ENCODE measurements at places on chromosomes 7 and 10.

GRCh38 chr10:14560791-14561765, 213.6 kb downstream of the FAM107B start:
- DNase-seq: no peak

DNA sequence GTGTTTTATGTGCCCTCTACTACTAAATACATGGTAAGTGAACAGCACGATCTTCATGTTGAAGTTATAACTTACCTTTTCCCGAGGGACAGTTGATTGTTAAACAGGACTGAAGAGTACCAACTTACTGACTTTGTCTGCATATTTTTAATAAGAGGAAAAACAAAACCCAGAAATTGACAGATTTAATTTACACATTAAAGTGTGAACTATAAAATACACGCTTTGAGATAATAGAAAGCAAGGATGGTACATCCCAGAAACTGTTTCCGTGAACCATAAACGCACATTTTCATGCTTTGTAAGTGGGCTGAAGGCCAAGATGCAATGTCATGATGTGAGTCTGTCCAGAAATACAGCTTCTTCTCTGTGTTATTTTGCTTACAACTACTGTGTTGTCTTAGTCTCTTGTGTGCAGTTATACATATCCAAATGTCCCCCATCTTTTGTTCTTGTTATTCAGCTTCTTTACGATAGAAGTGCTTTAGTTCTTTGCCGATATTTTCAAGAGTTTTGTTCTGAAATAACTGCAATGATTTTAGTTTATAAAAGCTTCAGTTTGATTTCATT, 190.1 kb downstream of the MLLT10 start:
- DNase-seq: no peak

DNA sequence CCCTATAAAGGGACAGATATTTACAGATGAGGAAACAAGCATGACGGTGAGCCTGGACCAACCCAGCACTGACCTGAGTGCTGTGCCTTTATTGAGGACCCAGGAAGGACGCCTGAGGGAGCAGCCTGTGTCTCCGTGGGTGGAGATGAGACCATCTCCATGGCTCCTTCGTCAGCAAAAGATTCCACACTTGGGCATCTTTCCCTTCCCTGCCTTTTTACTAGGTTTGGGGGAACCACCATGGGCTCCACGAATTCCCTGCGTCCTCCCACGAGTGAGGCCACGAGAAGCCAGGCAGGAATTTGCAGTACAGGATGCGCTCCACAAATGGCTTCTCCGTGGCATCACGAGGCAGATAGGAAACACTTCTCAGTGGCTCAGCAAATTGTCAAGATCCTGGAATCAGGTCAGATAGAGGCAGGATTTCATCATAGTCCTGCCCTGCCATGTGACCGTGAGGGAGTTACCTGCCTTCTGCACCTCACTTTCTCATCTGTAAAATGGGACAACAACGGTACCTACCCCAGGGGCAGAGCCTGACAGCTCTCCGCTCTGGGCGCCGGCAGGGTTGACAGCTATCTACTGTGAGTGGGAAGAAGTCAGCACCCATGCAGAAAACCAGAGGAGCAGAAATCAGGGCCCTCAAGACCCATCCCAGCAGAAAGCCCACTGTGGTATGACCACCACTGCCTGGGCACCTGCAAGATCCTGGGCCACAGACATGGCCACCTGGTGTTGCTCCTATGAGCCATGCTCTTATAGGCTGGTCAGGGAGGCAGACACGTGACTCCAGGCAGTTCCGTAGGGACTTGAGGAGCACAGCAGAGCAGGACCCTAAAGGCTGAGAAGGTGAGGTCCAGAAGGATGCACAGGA, 80.1 kb downstream of the GRID1 start:
- no peak for DNase-seq

DNA sequence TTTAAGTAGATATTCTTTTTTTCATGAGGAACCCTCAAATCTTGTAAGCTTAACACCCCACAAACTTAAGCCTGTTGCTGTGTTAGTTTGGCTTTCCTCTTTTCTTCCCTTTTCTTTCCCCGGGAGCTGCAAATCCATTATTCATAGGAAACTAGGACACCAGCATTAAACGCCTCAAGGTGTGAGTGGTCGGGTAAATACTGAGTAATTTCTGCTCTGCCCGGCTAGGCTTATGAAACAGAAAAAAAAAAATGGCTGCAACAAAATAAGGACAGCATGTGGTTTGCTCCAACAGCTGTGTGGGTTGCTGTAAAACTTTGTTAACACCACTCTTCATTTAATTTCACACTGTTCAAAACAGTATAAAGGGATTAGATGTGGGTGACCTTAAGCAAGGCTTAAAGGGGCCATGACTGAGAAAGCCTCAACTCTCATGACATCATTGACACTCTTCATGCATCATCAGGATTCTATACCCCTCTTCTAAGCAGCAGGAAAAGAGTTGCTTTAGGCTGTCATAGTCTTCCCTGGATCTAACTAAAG, 104.1 kb downstream of the AOAH start:
- DNase-seq: no peak

DNA sequence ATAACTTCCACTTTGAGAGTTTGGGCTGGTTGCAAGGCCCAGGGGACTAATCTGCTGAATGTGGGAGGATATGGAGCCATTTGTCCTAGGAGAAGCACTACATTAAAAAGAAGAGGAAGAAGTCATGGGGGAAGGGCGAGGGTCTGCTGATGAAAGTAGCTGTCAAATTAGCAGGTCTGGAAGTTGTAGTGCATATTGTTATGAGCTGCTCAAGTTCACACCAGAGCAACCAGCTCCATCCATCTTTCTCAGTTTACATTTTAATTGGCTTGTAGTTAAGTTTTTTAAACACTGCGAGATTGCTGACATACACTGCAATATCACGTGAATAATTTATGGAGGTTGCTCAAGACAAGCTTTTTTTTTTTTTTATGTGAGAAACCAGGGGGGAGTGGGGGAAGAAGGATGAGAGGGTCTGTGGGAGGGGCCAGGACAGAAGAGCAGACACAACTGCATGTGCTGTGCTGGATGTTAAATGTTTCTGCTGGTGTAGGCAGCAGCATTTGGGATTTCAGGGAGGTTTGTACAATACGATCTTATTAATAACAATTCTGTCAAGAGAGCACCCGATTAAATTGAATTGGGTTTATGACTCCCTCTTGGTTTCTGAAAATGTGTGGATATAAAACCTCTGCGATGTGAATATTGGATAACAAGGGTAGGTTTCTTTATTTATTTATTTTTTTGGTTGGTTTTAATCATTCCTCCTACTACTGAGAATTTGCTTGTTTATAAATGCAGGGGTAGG, 759.0 kb upstream of the GALNT17 start:
- DNase-seq: no peak

GRCh38 chr7:99860281-99861127, 16.3 kb downstream of the OR2AE1 start:
- no peak for DNase-seq

DNA sequence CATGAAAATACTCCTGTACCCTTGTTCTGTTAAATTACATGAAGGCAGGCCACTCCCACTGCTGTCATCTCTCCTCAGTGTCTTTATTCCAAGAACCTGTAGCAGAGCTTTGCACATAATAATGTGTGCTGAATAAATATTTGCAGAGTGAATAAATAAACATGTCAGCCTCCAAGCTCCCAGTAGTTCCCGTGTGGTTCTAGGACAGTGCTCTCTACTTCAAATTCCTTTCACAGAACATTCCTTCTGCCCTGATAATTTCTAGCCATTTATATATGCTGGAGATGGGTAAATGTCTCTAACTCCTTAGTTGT, 20.3 kb upstream of the HYAL4 start:
- no peak for DNase-seq

DNA sequence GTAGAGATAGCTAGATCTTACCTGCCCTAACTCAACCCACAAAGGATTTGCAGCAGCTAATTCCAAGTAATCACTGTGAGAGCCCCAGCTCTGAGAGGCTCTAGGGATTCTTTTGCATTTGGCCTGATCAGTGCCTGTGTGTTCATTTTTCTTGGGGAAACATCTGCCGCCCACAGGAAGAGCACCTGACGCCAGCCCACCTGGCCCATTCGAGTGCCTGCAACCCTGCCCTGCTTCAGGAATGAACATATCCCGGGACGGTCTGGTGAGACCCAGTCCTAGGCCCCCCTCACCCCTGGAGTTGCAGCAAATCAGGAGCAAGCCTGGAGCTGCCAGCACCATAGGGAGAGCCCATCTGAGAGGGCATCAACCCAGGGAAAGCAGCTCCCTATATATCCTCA, 38.8 kb downstream of the GSDME start:
- DNase-seq: no peak

- DNase-seq: no peak
These were observed 188.2 kb downstream of the PTPN20 start for GRCh38 chr10:47099474-47099873.

GRCh38 chr10:126731610-126731990, 61.1 kb upstream of the C10orf90 start:
- no peak for DNase-seq

- DNase-seq: no peak
These were observed 18.0 kb upstream of the SPOCK2 start for GRCh38 chr10:72106154-72106849.

- DNase-seq: no peak
These were observed 17.8 kb downstream of the CELF2 start for GRCh38 chr10:11035301-11035991.

- DNase-seq: no peak
These were observed 21.0 kb downstream of the ZCWPW1 start for GRCh38 chr7:100407285-100408180.

DNA sequence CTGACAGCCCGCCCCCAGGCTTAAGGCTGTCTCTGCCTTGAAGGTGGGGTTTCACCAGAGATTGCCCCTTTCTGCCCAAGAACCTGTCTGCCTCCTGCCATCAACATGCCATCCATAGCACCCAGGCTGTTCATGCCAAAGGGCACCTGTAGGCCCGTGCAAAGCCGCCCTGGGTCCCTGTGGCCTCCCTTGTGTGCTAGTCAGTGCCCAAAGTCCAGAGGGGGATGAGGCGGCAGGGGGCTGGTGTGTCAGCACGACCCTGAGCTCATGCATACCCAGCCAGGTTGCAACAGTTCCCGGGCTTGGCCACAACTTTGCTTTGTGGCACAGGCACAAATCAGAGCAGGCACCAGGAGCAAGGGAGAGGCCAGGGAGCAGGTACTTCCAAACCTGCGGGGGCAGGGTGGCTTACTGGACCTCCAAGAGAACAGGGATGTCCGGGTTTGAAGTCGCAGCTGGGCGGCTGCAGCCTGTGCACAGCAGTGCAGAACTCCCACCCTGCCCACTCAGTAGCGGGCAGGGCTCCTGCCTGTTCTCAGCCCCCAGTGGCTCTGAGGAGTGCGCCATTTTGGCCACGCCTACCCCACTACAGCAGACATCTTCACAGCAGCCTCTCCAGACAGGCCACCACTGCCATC, 671.1 kb upstream of the GRM3 start:
- DNase-seq: no peak

- no peak for DNase-seq
These were observed 136.8 kb downstream of the LCOR start for GRCh38 chr10:96968682-96969423.

GRCh38 chr7:37987732-37988131, 67.3 kb downstream of the EPDR1 start:
- DNase-seq: no peak

- no peak for DNase-seq
These were observed 501 bp downstream of the TFPI2 start for GRCh38 chr7:93890041-93890463.

DNA sequence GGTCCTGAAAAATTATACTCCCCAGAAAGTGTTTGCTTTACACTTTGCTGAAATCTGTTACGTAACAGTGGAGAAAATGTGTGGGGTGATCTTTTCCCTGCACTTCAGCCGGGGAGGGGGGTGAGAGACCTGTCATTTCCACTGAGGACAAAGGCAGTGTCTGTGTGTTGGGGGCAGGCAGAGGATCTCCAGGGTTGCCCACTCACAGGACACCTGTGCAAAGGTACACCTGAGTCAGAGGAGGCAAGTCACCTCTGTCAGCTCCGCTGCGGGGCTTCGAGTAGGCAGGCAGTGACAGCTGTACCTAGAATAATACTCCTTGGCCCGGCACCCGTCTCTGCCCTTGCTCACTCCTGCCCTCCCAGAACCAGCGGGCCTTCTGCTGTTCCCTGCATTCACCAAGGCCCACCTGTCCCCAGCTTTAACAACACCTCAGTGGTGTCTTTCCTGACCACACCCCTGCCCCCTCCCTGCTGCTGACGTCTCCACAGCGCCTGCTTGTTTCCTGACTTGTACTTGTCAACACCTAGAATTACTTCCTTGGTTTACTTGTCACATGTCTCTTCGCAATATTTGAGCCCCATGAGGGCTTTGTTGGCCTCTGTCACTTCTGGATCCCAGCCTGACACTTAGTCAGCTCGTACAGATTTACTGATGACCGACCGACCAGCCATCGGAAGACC, 159.2 kb downstream of the NEURL1 start:
- no peak for DNase-seq

- no peak for DNase-seq
These were observed 28.5 kb upstream of the LOXL4 start for GRCh38 chr10:98296524-98296923.

- DNase-seq: no peak
These were observed 16.5 kb downstream of the AVL9 start for GRCh38 chr7:32511791-32512190.

DNA sequence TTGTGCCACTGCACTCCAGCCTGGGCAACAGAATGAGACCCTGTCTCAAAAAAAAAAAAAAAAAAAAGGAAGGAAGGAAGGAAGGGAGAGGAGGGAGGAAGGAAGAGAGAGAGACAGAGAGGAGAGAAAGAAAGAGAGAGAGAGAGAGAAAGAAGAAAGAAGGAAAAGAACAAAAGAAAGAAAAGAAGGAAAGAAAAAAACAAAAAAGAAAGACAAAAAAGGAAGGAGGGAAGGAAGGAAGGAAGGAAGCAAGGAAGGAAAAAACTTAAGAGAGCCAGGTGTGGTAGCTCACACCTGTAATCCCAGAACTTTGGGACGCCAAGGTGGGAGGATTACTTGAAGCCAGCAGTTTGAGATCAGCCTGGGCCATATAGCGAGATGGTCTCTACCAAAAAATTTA, 731 bp upstream of the SPACDR start:
- DNase-seq: no peak

GRCh38 chr7:101680406-101681145, 51.5 kb upstream of the MYL10 start:
- no peak for DNase-seq

GRCh38 chr7:40437498-40437897, 302.7 kb downstream of the SUGCT start:
- no peak for DNase-seq

GRCh38 chr10:103278862-103279298, 1.9 kb downstream of the INA start:
- peak; percentile 39 for DNase-seq

DNA sequence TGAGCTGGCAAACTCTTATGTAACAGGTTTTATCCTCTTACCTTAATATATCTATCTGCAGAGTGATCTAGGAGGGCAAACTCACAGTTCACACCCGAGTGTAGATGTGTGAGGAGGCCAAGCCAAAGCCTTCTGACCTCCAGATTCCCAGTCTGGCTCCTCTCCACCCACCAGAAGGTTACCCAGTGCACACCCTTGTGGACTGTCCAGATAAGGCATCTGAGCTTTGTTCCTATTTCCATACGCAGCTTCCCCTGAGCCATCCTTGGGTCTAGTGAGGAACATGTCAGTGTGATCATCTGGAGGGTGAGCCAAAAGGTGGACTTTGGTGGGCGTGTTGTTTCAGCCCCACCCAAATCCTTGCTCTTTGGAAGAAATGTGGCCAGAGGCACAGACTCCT, 203.0 kb upstream of the MEOX2 start:
- DNase-seq: no peak

GRCh38 chr7:43890468-43890867, 15.9 kb downstream of the URGCP start:
- no peak for DNase-seq

GRCh38 chr7:75878312-75878768, 494 bp upstream of the RHBDD2 start:
- no peak for DNase-seq

GRCh38 chr10:7385114-7385513, 25.7 kb downstream of the SFMBT2 start:
- no peak for DNase-seq
